Stimulated activated memory B cell treated with anti-CD40 and anti-IgM and Interleukin-4, amounts not matched to agents 10 μg/mL and 1 μg/mL and 100 μg/mL, for 72 hours (primary cell): ENCODE measurements at places on chromosomes 13 and 19.

DNA sequence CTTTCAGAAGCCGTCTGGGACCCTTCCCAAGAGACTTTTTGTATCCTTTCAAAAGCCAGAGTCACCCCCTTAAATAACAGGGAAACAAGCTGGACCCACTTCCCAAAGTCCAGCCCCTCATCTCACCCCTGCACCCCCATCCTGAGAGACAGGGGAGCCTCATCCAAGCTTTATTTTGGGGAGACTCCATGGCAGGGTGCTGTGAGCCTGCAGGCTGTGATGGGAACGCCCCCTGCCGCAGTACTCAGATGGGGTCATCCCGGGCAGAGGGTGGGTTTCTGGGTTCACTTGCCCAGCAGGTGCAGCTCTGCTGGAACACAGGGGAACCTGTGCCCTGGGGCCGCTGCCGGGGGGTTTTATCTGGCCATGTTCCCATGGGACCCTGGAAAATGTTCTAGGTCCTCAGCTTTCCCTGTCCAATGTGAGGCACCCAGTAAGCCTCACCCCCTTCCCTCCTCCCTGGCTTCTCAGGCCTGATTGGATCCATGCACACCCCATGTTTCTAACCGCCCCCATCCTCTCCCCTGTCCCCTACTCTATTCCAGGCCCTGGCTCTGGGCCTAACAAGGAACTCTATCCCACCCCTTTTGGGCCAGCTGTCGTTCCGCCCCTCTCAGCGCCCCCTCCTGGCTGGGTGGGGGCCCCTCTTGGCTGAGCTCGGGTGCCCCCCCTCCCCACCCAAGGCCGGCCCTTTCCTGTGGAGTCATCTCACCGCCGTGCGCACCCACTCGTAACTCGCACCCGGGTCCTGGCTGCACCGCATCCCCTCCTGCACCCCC is 1.0 kb downstream of the HIF3A start:
- ATAC-seq, result no peak

DNA sequence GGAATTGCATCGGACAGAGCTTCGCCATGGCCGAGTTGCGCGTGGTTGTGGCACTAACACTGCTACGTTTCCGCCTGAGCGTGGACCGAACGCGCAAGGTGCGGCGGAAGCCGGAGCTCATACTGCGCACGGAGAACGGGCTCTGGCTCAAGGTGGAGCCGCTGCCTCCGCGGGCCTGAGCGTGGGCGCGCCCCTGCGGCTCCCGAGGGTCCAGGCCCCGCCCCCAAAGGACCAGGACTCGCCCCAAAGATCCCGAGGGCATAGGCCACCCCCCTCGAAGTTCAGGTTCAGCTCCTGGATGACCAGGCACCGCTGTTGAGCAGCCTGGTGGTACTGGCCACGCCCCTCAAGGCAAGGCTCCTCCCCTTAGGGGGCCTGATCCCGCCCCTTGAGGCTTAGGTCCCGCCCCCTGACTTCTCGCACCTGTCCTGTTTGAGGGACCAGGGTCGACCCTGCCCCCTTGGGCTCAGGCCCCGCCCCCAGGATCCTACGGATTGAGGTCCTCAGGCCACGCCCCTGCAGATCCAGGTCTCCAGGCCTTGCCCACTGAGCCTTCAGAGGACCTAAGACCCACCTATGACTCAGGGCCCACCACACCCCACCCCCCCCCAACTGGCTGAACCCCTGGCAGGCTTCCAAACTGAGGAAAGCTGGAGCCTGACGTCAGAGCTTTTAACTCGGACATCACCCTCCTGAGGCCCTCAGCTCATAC is 43.1 kb downstream of the CYP4F22 start:
- peak; percentile 52 for ATAC-seq

- peak; percentile 84 for ATAC-seq
Measured at GRCh38 chr19:16001481-16002312, 52.9 kb downstream of the OR10H4 start.

- no peak for ATAC-seq
Measured at GRCh38 chr13:113394339-113394640, 30.4 kb upstream of the GRTP1 start.

GRCh38 chr13:62687732-62688131 is 1272.1 kb upstream of the PCDH20 start:
- ATAC-seq, result no peak

DNA sequence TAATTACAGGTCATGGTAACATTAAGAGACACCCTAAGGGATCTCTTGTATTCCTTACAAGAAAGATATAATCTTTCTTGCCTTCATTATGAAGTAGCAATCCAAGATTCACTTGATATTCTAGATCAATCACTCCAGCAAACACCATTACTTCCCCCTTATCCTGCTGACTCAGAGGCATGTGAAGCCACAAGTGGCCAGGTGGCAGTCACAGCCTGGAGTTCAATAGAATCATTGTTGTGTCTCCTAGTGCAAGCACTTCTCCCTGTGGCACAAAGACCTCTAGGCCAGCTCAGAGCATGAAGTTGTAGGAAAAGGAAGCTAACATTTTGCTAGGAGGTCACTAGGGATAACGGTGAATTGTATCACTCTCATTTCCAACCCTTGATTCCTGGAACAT is 864.3 kb upstream of the ATXN8OS start:
- no peak for ATAC-seq

- no peak for ATAC-seq
Measured at GRCh38 chr19:45934551-45935230, 20.1 kb upstream of the NANOS2 start.

DNA sequence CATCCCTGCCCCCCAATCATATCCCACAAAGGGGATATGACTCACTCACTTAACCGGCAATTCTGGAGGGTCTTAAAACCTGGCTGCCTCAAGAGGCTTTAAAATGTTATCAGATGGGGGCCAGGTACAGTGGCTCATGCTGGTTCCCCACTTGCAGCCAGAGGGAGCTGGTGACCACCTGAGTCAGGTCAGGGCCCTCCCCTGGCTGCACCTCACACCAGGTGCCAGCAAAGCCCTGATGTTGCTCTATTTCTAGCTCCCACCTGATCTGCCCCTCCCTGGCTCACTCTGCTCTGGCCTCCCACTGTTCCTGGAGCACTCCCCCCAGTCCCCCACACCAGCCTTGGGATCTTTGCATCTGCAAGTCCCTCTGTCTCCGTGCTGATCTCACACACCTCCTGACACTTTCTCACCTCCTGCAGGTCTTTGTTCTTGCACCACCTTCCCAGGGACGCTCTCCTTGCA is 14.2 kb downstream of the HPN start:
- ATAC-seq, result peak; percentile 64

DNA sequence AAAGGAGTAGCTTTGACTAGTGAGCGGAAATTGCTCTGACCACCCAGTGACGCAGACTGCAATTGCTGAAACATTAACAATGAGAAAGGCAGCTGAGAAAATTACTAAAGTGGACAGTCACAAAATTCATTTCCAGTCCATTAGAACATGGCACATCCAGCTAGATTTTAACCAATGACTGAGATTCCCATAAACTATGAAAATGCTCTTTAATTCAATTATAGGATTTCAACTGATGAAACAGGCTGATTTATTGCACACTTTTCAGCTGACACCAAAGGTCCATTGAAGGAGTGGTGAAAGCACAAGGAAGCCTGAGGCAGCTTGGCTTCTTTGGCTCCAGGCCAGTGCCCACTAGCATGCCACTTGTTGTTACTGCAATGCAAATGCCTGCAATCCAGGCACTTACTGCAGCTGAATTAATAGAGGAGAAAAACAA is 933.4 kb downstream of the SLITRK6 start:
- ATAC-seq, result no peak

DNA sequence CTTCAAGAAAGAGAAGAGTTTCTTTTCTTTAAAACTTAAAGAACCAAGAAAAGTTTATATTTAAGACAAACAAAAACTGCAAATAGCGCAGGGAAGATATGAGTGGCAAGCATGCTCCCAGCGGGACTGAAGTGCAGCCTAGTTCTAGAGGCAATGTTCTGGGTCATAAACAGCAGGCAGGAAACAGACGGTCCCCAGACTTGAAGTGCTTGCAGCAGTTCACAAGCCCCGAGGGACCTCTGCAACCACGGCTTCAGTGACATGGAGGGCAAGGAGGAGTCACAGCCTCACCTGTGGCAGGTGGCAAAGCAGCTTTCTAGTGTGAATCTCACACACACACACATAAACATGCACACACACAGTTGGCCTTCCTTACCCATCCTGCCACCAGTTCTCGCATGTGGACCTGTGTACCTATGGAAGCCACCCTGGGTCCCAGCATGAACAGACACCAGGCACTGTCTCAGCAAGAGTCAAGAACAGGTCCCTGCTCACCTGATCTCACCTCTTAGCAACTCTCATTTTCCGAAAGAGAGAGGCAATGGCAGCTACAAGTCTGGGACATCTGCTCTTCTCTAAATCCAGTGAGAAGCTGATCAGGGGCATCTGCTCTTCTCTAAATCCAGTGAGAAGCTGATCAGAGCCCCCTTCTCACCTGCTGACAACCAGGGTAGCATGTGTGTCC is 162.0 kb downstream of the EFNB2 start:
- ATAC-seq, result peak; percentile 69

DNA sequence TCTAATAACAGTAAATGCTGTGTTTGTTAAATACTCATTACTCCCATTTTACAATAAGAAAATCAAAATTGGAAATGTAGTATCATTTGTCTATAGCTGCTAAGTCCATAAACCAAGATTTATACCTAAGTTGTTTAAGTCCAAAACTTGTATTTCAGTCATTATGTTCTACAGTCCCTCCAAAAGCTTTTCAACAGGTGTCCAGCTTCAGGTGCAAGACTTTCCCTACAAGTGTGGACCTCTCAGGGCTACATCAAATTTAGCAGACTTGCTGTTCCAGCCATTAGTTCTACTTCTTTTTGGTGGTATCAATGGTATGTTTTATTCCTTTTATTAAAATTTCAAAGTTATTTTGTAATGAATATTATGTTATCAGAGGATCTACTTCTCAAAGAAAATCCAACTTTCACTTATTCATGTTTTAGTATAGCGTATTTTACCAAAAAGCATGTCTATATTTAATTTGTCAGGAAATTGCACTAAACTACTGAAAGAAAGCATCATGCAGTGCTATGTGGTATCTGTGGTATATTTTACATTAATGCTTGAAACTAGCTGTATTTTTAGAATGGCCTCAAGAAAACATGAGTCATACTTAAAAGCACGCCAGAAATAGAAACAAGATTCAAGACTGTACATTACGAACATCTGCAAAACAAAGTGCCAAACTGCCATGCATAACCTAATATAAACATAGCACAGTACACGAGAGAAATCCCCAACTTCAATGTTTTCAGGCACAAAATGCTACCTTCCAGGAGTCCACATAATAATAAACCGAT is 44.5 kb downstream of the VWA8 start:
- ATAC-seq, result peak; percentile 90

- ATAC-seq, result no peak
Measured at GRCh38 chr19:38063928-38064327, 156.9 kb downstream of the SIPA1L3 start.

GRCh38 chr13:30158774-30159445 is 148.4 kb downstream of the KATNAL1 start:
- ATAC-seq, result no peak

GRCh38 chr13:39874331-39875053 is 219.0 kb downstream of the COG6 start:
- ATAC-seq, result no peak

GRCh38 chr19:2148482-2149135 is 2.8 kb downstream of the AP3D1 start:
- ATAC-seq, result no peak

DNA sequence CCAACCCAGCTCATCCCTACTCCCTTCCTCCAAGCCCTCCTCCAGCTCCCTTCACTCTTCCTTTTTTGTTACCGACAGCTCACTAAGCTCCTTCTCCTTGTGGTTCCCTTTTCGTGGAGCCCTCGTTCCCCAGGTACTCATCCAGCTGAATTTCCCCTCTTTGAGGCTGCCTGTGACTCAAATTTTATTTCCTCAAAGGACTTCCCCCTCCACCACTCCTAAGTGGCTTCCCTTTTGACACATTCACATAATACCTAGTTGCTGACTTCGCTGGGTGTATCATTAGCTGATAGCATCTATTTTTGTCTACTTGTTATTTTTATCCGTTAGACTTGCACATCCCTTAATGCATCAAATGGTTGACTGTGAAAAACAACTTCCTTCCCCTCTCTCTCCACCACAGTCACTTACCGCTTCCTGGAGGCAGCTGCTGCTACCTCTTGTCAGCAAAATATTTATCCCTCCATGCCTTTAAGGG is 14.5 kb downstream of the FFAR2 start:
- peak; percentile 89 for ATAC-seq

GRCh38 chr19:17455308-17456123 is 5.2 kb downstream of the NXNL1 start:
- no peak for ATAC-seq

GRCh38 chr13:101972191-101972590 is 429.7 kb downstream of the FGF14 start:
- ATAC-seq, result no peak
